ENCODE measurements at places on chromosomes 5 and 9. TPM values are rescaled to one million over a fixed set of nuclear protein-coding genes. Genes with fewer than 3 reads are reported as not detected.

The TLE1 gene
- 0.91 TPM for total RNA-seq

The PCDHGC5 gene
- total RNA-seq = not detected

DNA sequence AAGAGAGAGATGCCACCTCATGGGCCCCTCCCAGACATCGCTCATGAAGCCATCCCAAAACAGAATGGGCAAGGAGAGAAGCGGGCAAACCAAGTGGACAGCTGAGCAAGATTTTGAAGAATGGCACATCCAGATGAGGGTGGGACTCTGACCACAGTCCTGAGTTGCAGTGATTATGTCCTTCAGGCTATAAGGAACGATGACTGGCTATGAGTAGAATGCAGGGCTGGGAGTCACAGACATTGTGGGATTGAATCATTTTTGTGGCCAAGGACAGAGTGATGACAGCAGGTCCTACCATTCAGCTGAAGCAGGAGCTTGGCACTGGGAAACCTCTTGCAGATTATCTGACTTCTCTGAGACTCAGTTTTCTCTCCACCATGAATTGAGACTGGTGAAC is 245.7 kb upstream of the SLC30A5 start:
- no peak for DNase-seq

The SH3TC2 gene
- not detected for total RNA-seq

The FSTL4 gene
- 0.26 TPM for total RNA-seq

- DNase-seq = no peak
Observed at GRCh38 chr5:116672203-116672602, 97.6 kb upstream of the SEMA6A start.

DNA sequence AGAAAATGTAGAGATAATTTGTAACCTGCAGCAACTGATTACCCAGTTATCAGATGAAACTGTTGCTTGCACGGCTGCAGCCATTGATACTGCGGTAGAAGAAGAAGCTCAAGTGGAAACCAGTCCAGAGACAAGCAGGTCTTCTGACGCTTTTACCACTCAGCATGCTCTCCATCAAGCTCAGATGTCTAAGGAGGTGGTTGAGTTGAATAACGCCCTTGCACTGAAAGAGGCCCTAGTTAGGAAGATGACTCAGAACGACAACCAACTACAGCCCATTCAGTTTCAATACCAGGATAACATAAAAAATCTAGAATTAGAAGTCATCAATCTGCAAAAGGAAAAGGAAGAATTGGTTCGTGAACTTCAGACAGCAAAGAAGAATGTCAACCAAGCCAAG is 1.7 kb downstream of the KIF4B start:
- no peak for DNase-seq

GRCh38 chr9:7785813-7786212 is 13.8 kb downstream of the DMAC1 start:
- no peak for DNase-seq
